ENCODE measurements at places on chromosomes 2 and 18.

DNA sequence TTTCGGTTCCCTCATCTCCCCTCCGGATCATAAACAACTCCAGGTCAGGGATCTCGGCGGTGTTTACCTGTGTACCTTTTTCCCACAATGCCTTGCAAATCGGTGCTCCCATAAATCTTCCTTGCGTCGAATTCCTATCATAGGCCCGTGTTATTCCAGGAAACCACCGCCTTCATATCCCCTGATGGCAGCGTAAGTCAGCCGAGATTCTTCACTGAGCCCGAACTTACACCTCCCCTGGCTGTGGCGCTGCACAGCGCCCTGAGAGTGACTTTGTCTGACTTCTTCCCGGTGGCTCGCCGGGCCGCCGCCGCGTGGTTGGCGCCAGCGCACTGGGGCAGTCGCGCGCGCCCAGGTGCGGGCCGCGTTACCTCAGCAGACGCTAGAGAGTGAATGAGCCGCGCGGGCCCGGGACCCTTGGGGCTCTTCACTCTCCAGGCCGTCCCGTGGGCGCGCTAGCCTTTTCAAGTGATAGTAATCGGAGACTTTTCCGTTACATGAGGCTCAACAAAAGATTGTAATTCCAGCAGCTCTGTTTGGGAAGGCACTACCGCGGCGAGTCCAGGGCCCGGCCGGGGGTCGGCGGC lies 101.6 kb downstream of the SPTBN1 start:
- DNase-seq = peak; percentile 76

DNA sequence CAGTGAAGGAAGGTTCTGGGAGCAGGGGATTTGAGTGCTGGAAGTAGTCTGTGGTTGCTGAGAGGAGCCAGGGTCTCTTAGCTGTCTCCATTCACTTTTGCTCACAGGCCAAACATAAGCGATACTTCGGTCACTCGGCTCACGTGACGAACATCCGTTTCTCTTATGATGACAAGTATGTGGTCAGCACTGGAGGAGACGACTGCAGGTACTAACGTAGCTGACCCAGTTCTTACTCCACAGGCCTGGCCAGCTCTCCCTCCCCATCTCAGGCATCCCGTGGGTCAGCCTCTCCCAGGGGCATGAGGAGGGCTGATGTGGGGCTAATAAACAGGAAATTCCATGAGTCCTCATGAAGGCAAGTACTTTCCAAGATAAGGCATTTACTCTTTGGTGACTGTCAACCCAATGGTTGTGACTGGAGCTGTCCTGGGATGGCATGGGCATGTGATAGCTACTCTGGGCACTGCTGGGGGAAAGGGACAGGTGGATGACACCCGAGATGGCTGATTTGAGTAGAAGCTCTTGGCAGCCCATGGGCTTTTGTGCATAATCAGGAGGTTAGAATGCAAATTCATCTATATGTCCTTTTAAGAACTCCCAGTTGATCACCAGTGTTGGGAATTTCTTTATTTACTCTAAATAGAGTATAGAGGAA lies 81.6 kb downstream of the RTN4 start:
- no peak for DNase-seq

DNA sequence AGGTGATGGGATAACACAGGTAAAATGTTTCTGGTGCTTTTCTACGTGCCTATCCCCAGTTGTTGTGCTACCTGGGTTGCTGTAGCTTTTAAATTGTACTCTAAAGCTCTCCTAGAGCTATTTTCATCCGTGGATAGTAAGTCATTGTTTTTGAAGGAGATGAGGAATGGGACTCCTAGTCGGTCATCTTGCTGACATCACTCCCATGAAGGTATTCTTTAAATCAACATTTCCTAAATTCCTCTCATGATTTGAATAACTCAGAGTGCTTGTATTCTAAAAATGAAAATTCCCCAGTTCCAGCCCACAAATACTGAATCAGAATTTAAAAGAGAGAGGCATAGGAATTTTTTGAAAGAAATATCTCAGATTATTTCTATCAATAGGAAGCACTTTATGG lies 44.3 kb downstream of the CCDC148 start:
- no peak for DNase-seq

GRCh38 chr18:73774811-73775509 lies 372.7 kb downstream of the FBXO15 start:
- DNase-seq = no peak

DNA sequence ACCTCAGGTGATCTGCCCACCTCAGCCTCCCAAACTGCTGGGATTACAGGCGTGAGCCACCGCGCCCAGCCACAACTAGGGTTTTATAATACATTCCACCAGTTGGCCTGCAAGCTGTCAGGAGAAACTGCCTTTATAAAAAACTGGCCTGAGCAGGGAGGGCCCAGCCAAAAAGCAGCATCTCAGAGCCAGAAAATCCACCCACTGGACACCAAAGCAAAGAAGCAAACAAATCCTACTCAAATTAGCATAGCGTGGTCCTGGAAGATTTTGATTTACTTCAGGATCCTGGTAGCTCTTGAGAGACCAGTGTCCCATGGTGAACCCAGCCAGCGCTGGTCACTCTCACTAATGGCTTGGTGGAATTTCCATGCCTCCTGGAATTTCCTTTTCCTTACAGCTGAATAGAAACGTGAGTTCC lies 60.0 kb upstream of the PXDN start:
- no peak for DNase-seq

DNA sequence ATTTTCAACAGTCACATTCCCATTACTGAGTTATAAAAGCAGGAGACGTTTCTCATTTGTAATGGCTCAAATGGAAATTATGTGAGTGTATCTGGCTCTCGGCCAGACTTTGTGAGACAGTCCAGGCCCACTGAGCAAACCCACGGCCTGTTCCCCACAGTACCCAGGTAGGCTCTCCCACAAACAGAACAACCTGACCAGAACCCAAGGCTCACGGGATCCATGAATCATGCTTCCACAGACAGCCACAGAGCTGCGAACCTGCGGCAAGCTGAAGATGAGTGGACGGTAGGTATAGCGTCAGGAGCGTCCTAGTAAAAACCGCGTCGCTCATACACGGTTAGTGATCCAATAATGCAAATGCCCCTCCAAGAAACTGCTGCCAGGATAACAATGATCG lies 34.2 kb downstream of the NDUFA10 start:
- no peak for DNase-seq

- DNase-seq = peak; percentile 27
Measured at GRCh38 chr2:230714136-230714480, 1.5 kb downstream of the CAB39 start.

GRCh38 chr18:62445386-62445917 lies 77.4 kb upstream of the ZCCHC2 start:
- DNase-seq = no peak

- no peak for DNase-seq
Measured at GRCh38 chr2:155393406-155393805, 694.9 kb downstream of the KCNJ3 start.

Data from MM.1S (cell line).